ENCODE measurements at places on chromosomes 6 and 20.

GRCh38 chr20:47805951-47806350 is 20.7 kb upstream of the SULF2 start:
- DNase-seq = no peak

DNA sequence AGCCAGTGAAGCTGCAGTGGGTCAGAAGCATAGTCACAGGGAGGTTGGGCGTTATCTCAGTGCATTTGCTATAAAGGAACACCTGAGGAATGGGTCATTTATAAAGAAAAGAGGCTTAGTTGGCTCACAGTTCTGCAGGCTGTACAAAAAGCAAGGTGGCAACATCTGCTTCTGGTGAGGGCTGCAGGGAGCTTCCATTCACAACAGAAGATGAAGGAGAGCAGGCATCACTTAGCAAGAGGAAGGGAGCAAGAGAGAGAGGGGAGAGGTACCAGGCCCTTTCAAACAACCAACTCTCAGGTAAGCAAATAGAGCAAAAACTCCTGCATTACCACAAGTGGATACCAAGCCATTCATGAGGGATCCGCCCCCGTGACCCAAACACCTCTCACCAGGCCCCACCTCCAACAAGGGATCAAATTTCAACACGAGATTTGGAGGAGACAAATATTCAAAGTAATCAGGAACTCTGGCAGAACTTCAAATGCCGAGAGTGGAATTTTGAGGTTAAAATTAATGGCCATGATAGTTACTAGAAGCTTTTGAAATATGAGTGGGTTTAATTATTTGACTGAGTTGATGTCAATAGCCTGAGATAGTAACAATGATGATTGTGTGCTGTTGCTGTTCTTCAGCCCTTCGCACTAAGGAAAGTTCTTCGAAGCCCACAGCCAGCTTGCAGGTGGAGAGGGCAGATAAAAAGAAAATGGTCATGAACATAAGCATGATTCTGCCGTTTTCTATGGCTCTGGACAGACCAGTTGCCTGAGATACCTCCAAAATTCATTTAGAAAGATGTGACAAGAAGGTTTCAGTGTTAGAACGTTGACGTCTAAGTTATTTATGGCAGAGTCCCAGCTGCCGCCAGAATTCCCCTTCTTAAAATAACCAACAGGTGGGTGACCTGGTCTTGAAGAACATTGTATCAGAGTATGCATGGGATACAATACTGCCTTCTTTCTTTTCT is 55.3 kb upstream of the ADTRP start:
- no peak for DNase-seq

GRCh38 chr6:132768051-132768517 is 10.4 kb upstream of the VNN2 start:
- peak; percentile 23 for DNase-seq

DNA sequence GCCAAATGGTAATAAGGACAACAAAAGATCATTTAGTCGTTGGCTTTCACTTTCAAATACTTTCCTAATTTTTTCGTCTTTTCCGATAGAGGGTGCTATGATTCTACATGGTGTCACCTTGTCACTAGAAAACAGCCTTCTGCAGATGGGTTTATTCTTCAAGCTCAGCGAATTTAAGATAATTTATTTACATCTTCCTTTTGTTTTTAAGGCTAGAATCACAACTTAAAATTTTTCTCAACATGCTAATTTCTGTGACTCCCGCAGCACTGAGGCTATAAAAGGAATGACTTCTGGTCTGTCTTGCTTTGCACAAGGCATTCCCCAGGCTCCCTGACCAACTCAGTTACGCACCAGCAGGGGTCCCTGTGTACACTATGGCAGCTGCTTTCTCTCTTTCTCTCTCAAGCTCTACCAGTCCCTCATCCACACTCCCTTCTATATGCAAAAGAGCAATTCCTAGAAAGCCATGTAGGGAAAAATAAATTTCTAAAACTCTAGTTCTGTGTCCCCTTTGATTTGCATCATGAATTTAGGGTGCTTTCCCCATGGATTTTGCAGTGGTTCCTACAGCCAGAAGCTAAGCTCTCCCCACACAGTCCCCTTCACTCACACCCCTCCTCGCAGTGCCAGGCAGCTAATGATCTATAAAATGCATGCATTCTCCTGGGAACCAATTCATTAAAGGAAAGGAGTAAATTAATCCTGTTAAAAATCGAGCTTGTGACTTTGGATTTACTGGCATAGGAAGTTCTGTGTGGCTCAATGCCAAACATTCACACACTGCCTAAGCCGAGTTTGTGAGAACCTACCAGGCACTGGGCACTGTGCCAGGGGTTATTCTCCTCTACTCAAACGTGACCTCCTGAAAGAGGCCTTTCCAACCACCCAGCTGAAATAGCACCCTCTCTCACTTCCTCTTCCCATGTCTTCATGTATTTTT is 74.5 kb downstream of the DCDC2 start:
- DNase-seq = peak; percentile 78

DNA sequence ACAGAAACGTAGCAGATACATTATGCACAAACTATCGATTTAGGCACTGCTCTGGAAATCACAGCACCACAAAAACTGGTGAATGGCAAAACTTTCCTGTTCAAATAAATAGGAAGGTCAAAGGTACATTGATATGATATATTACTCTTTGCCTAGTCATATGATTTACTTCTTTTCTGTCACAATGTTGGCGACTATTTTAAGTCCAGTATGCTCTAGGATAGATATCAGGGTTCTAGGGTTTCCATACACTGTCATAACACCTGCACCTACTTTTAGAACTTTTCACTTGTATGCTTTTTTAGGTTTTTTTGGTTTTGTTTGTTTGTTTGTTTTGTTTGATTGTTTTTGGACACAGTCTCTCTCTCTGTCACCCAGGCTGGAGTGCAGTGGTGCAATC is 25.0 kb downstream of the KHDC1L start:
- no peak for DNase-seq

- peak; percentile 88 for DNase-seq
Observed at GRCh38 chr6:113994934-113995342, 24.0 kb upstream of the HDAC2 start.

DNA sequence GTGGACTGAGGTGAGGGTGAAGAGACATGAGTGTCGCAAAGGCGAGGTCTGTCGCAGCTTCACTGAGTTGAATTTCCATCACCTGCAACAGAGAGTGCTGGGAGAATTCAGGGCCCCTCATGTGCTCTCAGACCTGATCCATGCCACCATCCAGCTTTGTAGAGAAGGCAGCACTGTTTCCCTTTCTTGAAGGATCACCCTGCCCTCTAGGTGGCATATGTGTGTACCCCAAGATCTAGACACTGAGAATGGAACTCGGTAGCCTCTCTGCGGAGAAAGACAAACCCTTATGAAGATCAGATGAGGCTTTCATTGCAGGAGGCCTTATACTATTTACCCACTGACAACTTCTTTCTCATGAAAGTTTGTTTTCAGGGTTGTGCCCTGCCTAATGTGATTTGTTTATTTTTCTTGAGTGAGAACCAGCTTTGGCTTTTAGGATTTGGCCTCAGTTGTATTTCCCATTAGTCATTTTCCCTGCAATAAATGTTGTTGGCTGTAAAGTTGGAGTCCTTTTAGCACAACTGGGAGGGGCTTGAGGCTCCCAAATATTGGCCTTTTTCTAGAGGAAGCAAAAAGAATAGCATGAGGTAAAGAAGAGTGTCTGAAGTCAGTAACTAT is 811.3 kb downstream of the DHX35 start:
- DNase-seq = no peak

GRCh38 chr20:3068986-3069900 is 2.2 kb upstream of the OXT start:
- no peak for DNase-seq

DNA sequence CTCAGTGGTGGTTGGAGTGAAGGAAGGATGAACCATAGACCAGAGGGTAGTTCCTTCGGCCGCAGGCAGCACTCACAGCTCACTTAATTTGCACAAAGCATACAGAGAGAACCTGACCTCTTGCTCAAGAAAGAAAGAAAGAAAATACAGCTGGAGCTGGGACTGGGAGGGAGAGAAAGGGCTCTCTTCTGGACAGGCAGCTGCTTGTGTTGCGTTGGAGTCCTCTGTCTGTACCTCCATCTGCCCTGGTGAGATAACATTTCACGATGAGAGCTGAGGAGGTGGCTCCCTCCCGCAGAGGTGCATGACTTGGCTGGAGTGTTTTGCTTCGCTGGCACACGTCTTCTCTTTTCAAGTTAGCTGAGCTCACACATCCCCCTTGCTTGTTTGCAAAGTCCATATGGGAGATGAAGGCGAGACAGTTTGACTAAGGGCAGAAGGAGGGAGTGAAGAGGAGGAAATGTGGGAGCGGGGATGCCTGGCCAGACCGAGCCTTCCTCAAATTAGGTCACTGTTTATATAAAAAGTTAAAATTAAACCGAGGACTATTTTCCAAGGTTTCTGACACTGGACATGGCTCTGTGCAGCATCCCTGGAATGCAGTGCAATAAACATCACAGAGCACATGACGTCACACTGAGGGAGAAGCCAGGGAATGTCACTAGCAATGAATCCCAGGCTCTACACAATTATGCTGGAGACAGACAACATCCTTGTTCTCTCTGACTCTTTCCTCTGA is 359.4 kb downstream of the CD83 start:
- peak; percentile 81 for DNase-seq

GRCh38 chr6:101341926-101342325 is 51.6 kb upstream of the GRIK2 start:
- DNase-seq = no peak

- DNase-seq = peak; percentile 4
Observed at GRCh38 chr6:33314943-33315792, 1.3 kb upstream of the TAPBP start.

GRCh38 chr20:6637160-6637579 is 130.3 kb upstream of the BMP2 start:
- DNase-seq = no peak

DNA sequence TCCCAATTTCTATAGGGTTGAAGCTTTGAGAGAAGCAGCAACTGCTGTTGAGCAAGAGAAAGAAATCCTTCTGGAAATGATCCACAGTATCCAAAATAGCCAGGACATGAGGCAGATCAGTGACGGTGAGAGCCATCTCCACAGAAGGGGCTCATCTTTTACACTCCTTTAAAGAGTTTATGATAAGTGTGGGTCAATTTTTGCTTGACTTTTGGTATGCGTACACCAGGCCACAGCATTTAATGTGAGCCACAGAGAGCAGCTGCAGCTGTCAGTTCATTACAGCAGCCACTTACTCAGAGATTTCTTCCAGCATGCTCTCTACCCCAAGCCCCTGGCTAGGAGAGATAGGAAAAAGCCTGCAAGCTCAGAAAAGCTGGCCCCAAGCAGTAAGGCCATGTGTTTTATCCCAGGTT is 9.9 kb downstream of the BAG2 start:
- no peak for DNase-seq

GRCh38 chr6:106290954-106291353 is 34.6 kb downstream of the ATG5 start:
- DNase-seq = no peak

DNA sequence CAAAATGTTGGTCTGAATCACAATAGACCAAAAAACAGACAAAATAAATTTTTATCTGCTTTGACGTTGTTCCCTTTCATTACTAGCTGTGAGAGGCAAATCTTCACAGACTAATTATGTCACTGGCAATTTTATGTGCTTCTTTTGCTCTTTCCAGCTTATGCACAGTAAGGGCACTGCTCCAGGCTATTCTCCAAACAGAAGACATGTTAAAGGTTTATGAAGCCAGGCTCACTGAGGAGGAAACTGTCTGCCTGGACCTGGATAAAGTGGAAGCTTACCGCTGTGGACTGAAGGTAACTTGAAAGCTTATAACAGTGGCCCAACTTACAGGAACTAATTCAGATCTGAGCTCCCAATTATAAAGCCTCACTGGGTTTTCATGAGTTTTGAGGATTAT is 15.5 kb upstream of the SNRNP48 start:
- no peak for DNase-seq

DNA sequence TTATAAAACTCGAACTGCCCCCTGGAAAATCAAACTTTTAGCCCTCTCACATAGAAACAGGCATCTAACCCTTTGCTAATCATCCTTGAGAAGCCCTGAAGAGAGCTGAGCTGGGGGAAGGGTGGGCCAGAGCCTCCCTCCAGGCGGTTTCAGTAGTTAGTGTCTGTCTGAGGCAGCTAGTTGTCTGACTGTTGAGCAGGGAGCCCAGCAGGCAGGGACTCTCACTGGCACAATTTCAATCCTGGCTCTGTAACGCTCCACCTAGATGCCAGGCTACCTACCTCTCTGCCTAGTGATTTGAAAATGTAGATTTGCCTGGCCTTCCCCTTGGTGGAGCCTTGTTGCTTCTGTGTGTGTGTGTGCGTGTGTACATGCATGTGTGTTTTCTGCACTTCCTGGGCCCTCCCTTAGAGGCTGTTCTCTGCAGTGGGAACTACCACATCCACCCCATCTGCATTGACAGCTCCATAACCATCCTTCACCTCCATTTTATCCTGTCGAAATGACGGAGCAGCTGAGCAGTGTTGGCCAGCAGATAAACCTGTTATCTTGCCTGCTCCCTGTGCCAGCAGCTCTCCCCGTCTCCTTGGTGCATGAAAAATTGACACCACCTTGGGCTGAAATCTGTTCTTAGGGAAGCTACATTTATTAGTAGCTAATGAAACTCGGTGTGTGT is 69.6 kb upstream of the VSTM2L start:
- DNase-seq = no peak

GRCh38 chr6:144896871-144897270 is 611.7 kb downstream of the UTRN start:
- DNase-seq = no peak

GRCh38 chr6:119314885-119315272 is 34.7 kb downstream of the MAN1A1 start:
- DNase-seq = no peak

GRCh38 chr6:30042476-30042875 is 18.6 kb upstream of the POLR1H start:
- no peak for DNase-seq

DNA sequence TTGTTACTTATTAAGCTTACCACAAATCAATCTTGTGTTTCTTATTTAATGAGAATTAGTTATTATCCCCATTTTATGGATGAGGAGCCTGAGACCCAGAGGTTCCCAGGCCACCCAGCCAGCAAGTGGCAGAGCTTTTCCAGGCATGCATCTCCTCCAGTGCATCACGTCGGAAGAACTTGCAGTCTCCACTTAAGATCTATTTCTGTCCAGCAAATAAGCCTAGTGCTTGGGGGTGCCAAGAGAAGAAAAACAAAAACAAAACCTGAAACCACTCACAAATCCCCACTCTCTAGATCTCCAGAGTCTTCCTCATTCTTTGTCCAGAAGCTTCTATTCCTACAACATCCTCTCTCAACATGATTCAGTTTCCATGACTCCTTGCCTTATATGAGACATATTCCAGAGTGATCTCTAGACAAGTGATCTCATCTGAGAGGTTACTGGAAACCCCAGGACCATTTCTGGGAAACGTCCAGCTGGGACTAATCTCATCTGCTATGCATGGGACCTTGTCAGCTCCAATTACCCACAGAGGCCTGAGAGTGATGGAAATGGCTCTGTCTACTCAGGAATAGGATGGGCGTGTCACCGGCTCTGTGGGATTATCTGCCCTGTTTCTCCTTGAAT is 4.1 kb downstream of the GUCA1B start:
- DNase-seq = no peak

- no peak for DNase-seq
Observed at GRCh38 chr6:163816441-163816840, 401.9 kb downstream of the QKI start.
